ENCODE measurements at places on chromosomes 12 and 14.

- peak; percentile 93 for DNase-seq
Observed at GRCh38 chr12:26271889-26272492, 76.6 kb downstream of the SSPN start.

DNA sequence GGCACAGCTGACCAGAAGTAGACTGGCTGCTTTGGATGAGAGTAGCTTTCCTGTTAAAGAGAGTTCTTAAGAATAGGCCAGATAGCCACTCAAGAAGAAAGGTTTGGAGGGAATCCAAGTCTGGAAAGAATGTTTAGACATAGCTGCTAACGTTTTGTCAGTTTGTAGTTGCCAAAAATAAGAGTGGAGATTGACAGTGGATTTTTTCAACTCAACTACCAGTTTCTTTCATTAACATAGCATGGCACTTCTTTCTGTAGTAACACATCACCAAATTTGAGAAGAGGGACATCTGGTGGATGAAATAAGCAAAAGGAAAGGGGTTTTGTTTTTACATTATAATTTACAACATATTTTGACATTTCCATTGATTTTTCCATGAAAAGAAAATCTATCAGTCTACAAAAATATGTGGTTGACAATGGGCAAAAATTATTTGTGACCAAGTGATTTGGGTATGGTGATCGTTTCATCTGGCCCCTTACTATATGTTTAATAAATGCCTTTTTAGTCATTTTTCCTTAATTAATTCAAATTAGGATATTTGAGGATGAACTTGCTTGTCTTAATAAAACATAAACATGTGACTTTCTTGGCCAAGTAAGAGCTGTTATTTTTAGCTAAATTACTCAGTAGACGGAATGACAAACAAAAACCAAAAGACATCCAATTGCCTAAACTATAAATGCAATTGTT lies 71.1 kb downstream of the PTPRR start:
- DNase-seq, result peak; percentile 87

DNA sequence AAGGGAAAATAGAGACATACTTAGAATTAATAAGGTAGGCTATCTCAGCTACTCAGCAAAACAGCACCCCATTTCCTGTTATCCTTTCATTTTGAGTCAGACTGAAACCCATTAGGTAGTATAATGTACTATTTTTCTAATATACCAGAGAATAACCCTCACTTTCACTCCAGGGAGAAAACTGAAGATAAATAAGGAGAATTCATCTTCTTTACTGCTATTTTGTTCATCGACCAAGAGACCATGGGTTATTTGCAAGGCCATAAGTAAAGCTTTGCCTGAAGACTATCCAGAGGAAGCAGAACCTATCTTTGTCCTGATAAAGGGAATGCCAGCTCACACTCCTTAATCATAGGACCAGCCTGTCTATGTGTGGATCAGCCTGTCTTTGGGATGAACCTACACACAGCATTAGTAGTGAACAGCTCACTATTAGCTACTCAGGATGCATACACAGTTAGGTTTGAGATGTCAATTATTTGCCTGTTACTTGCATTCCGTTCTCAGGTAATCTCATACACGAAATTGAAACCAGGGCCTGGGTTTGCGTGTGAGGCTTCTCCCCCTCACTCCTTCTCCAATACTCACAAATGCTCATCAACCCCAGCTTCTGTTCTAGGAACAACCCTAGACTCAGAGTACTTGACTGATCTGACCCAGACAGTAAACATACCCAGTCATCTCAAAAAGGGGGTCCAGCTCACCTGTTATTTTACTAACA lies 124.4 kb downstream of the DAD1 start:
- no peak for DNase-seq

GRCh38 chr12:25591144-25591543 lies 38.1 kb upstream of the LMNTD1 start:
- peak; percentile 18 for DNase-seq

- DNase-seq, result no peak
Observed at GRCh38 chr14:98177551-98177950, 1094.4 kb downstream of the BCL11B start.

GRCh38 chr14:24852312-24853060 lies 197.5 kb downstream of the STXBP6 start:
- DNase-seq, result no peak

DNA sequence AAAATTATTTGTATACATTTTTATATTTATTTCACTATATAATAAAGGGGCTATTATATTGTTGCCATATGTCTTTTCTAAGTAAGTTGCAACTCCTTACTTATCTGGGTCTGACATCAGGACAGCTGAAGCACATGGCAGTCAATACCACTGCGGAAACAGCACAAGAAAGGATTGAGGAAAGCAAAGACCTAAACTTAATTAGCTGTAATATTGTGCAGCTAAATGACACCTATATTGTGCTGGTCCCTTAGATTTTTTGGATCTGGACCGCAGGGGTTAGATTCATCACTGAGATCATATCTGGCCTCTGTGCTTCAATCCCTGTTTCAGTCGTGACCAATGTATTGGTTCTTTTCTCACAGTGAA lies 359.6 kb upstream of the DIO2 start:
- no peak for DNase-seq

DNA sequence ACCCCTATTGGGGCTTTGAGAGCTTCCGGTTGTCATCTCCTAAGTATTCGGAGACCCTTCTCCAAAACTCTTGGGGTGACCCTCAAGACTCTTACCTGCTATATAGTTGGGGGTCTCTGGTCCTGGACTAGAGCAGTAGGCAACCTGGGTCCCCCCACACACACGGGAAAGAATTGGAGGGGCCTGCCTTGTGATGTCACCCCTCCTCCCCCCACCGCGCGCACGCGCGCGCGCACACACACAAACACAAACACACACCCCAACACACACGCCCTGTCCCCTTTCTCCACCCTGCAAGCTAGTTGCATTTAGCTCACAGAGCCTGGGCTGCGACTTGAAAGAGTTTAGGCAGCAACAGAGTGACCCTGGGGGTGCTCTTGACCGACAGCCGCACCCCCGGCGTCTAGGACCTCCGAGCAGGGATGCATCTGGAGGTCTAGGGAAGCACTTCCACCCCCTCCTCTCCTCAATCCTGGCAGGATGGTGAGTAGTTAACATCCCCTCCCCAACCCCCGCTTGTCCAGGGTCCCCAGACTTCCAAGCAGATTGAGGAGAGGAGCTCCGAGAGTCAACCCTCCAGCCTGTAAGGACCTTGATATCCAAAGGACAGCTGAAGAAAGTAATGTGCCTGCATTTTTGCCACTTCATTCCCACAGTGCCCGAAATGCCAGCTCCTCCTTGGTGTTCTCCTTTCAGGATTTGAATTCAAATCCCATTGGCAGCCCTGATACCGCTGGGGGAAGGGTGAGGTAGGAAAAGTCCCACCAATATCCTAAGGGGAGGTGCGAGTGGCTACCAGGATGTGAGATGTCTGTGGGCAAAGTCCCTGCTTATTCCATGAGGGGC lies 1.4 kb upstream of the DNAJC14 start:
- DNase-seq, result peak; percentile 60

DNA sequence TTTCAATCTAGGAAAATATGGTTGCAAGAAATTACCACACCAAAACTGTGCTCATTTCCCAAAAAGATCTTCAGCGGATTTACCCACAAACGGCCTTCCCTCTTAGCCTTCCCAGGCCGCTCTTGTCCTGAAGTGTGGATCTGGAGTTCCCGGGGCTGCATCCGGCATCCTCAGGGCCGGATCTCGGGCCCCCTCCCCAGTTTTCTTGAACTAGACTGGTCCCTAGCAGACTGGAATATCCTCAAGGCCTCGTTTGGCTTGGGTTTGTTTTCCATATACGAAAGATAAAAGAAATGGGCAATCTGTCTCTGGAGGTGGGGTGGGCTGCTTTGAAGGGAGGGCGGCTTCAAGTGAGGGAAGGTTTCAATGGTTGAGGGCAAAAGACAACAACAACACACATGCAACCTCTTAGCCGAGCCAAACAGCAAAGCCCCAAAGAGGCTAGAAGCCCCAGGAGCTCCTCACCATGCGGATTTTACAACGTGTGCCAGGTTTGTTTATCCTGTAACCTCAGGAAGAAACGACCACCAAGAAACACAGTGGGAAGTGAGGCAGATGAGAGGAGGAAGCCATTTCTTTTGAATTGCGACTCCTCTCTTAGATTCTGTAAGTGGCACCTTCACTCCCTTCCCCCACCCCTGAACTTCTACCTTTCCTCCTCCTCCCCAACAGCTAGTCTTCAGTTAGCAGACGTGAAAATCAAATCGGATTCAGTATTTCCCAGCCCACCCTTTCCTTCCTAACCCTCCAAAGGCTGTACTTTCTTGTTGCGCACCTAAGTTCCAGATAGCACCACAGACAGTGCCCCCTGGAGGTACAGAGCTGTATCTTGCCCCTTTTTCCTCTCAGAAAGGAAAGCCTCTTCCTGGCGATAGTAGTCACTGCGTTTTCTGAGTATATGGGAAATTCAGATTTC lies 2.6 kb downstream of the MYF6 start:
- DNase-seq, result no peak

- DNase-seq, result no peak
Observed at GRCh38 chr12:65343230-65343629, 64.7 kb downstream of the MSRB3 start.

GRCh38 chr12:108745641-108746040 lies 14.3 kb upstream of the CORO1C start:
- DNase-seq, result no peak

GRCh38 chr14:75497701-75498100 lies 24.6 kb upstream of the BATF start:
- DNase-seq, result no peak

- DNase-seq, result no peak
Observed at GRCh38 chr14:105076805-105077648, 11.8 kb upstream of the GPR132 start.

- DNase-seq, result no peak
Observed at GRCh38 chr12:94282675-94283074, 134.3 kb downstream of the PLXNC1 start.

DNA sequence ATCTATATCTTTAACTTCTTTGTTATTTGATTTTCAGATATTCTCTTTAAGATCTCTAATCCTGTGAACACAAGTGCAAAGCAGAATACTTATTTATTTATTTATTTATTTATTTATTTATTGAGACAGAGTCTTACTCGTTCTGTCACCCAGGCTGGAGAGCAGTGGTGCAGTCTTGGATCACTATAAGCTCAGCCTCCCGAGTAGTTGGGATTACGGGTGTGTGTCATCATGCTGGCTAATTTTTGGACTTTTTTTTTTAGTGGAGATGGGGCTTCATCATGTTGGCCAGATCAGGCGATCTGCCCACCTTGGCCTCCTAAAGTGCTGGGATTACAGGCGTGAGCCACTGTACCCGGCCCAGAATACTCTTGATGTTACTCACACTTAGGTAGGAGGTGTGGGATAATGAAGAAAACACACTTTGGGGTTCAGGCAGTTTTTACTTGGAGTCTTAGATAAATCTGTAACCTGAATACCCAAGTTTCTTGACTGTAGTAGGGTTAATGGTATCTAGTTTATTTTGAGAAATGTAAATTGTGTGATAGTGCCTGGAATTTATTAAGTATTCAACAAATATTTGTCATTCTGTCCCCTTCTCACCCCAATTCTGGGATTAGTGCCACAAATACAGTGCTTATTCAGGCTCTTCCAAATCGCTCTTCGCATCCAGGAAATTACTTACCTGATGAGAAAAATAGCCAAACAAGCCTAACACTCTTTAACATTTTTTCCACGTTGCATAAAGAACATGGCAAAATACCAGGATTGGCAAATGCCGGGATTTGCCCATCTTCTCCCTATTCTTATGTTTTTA lies 33.0 kb downstream of the METAP2 start:
- DNase-seq, result peak; percentile 23

GRCh38 chr14:54104601-54105145 lies 148.0 kb upstream of the BMP4 start:
- no peak for DNase-seq

- peak; percentile 75 for DNase-seq
Observed at GRCh38 chr14:24259282-24260025, 3.5 kb downstream of the TGM1 start.

GRCh38 chr14:76115010-76115422 lies 36.7 kb upstream of the GPATCH2L start:
- no peak for DNase-seq

DNA sequence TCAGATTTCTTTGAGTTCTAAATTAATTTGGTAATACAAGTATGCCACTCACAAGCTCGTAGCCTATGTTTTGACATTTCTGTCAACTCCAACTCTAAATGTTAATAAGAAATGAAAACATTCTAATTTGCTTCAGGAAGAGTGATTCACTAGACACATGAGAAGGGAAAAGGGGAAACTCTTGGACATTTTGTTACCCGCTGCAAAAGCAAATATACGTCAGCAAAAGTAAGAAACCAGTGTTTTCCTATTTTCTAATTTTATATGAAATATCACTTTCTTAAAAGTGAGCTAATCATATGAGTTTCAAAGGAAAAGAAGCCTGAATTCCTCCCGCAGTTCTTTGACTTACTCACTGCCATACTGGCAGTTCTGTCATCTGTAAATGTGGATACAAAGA lies 162.3 kb downstream of the GRIP1 start:
- DNase-seq, result no peak

- no peak for DNase-seq
Observed at GRCh38 chr12:46546634-46547273, 174.2 kb upstream of the SLC38A2 start.

GRCh38 chr14:36320897-36321381 lies 502 bp upstream of the MBIP start:
- no peak for DNase-seq

DNA sequence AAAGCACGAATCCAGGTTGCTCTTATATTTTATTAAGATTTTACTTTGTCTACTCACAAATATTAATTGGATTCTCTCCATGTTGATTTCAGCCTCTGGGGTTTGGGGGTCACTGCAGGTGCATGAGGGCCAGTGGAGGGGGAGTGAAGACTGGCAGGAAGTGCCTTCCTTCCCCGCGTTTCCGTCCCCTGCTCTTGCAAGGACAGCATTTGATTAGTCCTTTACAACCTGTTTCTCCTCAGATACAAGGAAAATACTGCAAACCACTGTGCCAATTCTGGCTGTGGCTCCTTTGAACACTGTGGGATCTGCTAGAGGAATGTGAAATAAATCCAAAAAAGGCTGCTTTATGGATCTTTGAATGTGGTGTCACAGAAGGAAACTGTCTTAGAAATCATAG lies 291.8 kb downstream of the ETNK1 start:
- DNase-seq, result no peak

DNA sequence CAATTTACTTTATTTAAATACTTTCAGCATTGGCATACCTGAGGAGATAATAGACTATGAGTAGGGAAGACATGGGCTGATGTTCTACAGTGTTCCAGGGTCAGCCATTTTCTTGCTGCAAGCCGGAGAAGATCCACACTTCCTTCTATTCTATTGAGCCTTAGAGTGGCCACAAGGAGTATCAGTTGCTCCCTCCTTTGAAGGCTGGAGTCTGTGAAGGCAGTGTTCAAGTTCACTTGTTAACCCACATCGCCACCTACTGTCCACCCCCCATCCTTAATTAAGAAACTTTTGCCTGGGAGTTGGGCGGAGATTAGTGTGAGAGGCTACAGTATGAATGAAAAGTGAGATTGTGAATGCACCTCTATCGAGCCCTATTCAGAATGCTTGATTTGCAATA lies 666.6 kb downstream of the NRXN3 start:
- peak; percentile 52 for DNase-seq
